SK-MEL-5 (cell line): ENCODE measurements at places on chromosomes 16 and 17.

GRCh38 chr16:88454523-88454947, 1.5 kb downstream of the ZFPM1 start:
- DNase-seq: no peak

DNA sequence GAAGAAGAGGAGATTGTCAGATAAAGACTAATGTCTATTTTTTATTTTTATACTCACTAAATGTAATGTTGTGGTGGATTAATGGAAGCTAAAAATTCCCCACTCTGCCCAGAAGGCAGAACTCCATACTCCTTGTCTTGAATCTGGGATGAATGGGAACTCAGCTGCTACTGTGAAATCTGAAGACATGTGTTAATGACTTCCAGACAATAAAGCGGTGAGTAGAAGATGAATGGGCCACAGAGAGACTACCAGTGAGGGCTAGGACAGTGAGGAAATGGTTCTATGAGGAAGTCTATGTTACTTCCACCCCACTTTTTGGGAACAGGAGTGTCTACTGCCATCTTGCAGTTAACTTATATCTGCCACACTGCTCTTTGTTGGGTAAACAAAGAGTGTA, 726.9 kb downstream of the CDH8 start:
- DNase-seq: peak; percentile 8

- DNase-seq: no peak
Measured at GRCh38 chr16:63563819-63564505, 1527.7 kb upstream of the CDH8 start.

DNA sequence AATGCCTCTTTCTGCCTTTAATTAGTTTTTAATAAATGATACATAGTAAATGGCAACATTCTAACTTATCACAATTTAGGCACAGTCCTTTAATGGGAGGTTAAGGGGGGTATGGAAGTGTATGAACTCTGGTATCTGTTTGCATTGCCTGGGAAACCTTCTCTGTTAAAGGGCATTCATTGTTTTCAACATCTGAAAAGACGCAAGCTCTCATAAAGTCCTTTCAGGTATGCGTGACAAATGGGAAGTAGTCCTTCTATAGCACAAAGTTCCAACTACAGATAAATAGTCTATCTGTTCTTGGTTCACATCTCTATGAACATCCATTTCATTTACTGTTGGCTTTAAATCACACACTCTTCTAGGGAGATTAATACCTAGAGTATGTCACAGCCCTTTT, 298.0 kb upstream of the PMFBP1 start:
- DNase-seq: peak; percentile 85

DNA sequence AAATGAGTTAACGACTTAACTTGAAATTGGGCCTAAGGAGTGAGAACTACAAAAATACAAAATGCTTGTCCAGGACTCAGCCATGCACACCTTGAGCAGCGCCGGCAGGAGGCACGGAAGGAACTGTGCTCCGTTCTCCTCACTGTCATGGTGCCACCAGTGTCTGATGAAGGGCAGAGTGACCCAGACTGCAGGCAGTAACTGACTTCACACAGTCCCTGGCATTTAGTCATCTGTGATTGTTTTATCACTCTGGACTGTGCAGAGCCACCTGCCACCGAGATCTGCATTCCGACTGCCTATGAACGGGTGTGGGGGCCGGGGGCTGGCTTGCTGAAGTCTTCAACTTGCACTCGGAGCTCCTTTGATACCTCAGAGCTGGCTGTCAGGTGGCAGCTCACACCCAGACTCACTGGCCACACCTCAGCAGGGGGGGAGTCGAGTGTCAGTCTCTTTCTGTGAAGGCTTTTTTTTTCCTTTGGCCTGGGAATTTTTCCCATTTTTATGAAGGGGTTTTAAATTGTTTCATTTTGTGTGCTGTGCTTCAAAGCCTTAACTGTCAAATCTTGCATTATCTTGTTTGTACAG, 20.2 kb upstream of the ENDOV start:
- no peak for DNase-seq

GRCh38 chr17:48382989-48383388, 47.0 kb downstream of the SKAP1 start:
- no peak for DNase-seq

DNA sequence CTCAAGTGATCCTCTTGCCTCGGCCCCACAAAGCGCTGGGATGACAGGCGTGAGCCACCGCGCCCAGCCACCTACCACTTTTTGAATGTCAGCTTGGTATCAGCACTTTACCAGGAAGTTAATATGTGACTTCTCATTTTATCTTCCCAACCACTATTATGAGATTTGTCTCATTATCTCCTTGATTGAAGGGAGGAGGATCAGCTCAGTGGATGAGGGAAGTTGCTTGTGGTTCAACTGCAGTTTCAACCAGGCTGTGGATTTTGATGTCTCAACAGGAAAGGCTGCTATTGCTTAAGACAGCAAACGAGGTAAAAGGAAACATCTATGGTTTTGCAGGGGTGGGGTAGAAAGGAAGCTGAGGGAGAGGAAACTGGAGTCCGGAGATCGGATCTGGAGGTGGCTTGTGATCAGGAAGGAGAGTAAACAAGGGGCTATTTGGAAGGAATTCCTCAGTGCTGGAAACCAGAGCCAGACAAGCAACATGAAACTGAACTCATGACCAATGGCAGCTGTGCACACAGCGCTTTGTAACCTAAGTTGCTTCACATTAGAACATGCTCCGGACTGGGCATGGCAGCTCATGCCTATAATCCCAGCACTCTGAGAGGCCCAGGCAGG, 180.5 kb downstream of the VPS53 start:
- no peak for DNase-seq

DNA sequence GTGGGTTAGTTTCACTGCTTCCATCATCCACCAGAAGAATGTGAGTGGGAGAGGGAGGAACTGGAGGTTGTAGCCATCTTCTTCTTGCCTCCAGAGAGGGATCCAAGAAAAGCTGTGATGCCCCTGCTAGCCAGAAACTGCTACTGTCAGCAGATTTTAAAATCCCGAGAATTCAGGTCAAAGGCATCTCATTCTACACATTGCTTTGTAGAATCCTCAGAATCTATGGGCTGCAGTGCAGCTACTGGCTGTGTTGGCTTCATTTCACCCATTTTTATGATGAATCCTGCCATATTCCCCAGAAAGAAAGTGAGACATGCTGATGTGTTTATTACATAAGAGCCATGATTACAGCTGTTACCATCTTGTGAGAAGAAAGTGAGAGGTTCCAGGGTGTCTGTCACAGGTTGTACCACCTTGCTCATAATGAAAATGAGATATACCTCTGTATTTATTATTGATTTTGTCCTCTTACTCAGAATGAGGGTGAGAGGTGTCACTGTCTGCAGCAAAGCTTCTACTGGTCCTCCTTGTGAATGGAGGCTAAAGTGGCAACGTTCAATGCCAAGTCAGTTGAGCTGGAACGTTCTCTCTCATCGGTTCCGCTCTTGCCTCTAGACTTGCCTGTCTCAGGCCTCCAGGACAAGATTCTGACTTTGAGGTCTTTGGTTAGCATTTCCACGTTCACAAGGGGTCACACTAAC, 50.1 kb upstream of the MYH10 start:
- DNase-seq: no peak

GRCh38 chr17:64571746-64572145, 65.0 kb downstream of the CEP95 start:
- DNase-seq: no peak

DNA sequence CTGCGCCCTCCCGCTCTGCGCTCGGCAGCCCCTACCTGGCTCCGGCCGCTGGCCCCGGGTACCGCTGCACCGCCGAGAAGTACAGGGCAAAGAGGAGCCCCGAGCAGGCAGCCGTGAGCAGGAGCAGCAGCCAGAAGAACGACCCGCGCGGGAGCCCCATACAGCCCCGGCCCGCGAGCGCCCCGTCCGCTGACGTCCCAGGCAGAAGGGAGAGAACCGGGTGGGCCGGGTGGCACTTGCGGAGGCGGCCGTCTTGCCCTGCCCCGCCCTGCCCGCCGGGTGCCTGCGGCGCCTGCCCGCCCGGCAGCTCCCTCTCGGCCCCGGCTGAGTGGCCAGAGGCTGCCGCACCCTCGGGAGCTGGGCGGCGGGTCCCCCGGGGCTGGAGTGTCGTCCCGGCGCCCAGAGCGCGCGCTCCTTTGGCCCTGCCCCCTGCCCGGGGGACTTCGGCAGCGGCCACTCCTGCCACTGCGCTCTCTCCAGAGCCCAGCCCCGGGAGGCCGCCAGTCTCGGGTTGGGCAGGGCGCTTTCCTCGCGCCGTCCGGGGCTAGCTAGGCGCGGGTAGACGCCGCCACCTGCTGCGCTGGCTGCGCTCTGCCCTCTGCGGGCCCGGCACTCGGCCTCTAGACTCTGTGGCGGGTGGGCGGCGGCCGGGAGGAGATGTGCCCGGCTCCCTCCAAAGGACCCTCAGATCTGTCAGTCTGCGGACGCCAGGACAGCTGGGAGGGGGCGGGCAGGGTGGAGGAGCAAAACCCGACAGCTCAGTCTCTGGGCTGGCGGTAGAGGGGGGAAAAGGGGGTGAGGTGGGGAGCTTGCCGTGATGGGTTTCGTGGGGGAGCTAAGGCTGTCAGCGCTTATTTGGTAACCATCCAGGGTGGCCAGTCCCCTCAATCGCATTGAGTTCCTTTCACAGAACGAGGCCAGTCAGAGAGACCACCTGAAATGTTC, at the start of gene ST6GALNAC2:
Gene ST6GALNAC2, minus strand, starts transcription at position 212 of the 945 bp plus-strand sequence. Its CDS starts 52 bp downstream, at position 160.
- DNase-seq: peak; percentile 83

DNA sequence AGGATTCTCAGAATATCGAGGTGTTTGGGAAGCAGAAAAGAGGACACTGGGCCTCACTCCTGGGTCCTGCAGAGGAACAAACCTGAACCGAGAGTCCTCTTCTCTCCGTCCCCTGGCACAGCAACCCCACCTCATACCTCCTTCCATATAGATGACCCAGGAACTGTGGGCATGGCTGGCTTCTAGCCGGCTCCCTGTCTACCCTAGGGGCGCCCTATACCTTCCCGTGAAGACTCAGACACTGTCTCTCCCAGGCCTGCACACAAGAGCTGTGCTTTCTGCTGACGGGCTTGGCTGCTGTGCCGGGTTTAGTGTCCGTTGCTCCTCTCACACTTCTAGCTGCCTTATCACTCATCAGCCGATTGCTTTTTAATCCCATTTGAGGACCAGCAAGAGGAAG, 46.5 kb upstream of the CRISPLD2 start:
- DNase-seq: no peak

GRCh38 chr17:29645515-29646051, 22.9 kb upstream of the CORO6 start:
- no peak for DNase-seq

- no peak for DNase-seq
Measured at GRCh38 chr16:50195276-50195675, 42.2 kb downstream of the TENT4B start.

DNA sequence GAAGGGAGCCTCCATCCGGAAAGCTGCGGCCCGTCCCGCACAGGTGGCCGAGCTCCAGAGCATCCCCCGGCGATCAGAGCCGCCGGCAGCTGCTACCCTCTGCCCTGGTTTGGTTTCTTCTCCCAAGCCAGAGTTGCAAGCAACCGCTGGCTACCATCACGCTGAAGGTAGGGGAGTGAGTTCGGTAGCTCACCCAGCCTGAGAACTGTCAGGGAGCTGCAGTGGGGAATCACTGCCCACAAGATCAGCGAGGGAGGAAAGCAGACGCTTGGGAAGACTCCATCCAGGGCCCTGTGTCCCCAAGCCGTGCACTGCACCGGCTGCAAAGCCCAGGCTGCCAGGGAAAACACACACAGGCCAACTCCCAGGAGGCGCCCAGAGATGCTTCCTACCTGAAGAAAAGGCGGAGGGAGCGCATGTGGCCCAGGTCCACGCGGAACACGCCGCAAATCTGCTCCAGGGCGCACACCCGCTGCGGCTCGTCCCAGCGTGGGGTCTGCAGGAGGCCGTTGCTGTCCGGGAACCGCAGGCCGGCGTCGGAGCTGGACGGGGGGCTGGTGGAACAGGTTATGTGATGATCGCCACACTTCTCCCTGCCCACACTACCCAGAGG, 83.3 kb downstream of the TBC1D16 start:
- DNase-seq: no peak

GRCh38 chr16:86630471-86630870, 52.1 kb downstream of the FOXL1 start:
- no peak for DNase-seq

DNA sequence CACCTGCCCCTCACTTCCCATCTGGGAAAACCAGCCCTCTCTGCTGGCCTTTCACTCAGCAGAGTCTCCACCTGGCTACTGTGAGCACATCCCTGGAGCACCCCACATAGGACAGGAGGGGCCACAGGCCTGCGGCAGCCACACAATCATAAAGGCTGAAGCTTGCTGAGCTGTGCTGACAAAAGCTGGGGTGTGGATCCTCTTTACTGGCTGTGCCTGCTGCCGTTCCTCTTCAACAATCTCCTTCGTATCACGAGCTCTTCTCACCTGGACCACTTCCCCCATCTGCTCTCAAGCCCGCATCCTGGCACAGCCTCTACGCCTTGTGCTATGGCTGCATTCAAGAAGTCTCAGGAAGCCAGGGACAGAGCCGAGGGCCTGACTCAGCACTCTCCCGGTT, 86.1 kb downstream of the ZNF778 start:
- no peak for DNase-seq

- DNase-seq: no peak
Measured at GRCh38 chr17:32227910-32228309, 37.7 kb upstream of the RHBDL3 start.

DNA sequence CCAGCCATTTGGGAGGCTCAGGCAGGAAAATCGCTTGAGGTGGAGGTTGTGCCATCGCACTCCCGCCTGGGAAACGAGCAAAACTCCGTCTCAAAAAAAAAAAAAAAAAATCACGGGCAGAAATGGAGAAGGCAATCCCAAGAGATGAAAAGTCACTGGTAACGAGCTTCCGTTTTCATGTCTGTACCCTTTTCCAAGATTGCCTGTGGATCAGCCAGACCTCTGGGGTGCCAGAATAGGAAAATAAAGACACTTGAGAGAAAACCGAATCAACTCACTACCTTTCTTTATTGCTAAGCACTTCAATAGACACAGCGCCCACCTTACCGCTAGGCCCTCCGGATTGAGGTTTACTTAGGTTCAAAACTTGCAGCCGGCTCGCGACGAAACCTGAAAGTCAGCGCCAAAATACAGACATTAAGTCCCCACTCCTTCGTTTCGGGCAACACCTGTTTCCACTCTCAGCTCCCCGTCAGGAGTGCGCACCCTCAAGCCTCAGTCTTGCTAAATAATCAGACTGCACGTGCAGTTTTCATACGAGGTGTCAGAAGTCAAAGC, 970 bp upstream of the TRAF7 start:
- no peak for DNase-seq

- peak; percentile 53 for DNase-seq
Measured at GRCh38 chr17:79420318-79421243, 190.3 kb downstream of the RBFOX3 start.

GRCh38 chr17:41507315-41507880, 2.0 kb upstream of the KRT13 start:
- DNase-seq: no peak

- DNase-seq: no peak
Measured at GRCh38 chr16:11521055-11521454, 65.7 kb downstream of the LITAF start.
